Aortic smooth muscle cell (primary cell): ENCODE measurements at places on chromosomes 4 and X. TPM values are rescaled to one million over a fixed set of nuclear protein-coding genes. Genes with fewer than 3 reads are reported as not detected.

Gene GRID2
- total RNA-seq: under 0.01 TPM in 1 of 2 replicates, not detected in the other

Gene SPANXN1
- total RNA-seq: not detected in 2 replicates

Gene RNF150
- 0.13 and 0.25 TPM in 2 replicates for total RNA-seq

Gene RHOXF1
- not detected in 2 replicates for total RNA-seq

Gene AWAT1
- total RNA-seq: not detected in 2 replicates
